ENCODE measurements at places on chromosomes 2 and 18.

DNA sequence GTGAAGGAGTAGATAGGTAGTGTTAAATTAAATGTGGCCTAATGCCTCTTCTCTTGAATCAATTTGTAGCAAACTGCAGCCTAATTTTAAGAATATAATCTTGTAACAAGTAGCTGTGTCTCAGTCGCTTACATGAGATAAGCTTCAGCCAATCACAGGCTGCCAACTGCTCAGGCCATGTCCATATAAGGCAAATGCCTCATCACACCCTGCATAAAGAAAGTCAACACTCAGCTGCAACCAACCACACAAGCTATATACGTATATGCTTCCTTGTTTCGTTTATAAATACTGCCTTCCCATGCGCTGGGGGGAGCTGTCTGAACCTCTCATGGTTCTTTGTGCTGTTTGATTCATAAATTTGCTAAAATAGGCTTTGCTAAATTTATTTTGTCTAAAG is 476.3 kb downstream of the TRIB2 start:
- no peak for DNase-seq

- no peak for DNase-seq
Measured at GRCh38 chr2:218877331-218877730, 3.3 kb upstream of the WNT10A start.

DNA sequence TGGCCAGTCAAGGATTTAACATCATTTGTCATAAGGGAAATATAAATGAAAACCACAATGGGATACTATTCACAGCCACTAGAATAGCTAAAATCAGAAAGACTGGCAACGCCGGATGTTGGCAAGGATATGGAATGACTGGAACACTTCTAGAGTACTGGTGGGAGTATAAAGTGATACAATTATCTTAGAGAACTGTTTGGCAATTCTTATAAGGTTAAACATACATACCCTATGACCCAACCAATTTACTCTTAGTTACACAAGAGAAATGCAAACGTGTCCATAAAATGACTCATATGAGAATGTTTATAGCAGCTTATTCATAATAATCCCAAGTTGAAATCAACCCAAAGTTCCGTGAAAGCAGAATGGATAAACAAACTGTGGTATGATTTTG is 35.1 kb downstream of the MAPK4 start:
- no peak for DNase-seq

DNA sequence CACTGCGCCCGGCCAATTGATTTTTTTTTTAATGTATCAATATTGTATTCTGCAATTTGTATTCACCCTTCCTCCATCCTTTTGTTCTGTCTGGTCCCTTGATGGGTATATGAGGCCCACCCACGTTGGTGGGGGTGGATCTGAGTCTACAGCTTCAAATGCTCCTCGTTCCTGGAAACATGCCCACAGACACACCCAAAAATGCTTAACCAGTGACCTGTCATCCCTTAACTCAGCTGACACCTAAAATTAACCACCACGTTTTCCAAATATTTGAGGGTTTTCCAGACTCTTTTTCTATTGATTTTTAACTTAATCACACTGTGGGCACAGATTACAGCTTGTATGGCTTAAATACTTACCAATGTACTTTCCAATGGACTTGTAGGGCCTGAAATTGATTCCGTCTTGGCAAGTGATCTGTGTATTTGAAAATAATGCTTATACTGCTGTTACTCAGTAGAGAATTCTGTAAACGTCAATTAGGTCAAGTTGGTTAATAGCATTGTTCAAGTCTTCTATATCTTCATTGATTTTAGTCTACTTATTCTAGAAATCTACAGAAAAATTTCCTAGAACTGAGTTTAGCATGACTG is 34.4 kb upstream of the CYP27C1 start:
- DNase-seq: no peak

GRCh38 chr2:123696799-123697410 is 328.2 kb upstream of the CNTNAP5 start:
- no peak for DNase-seq

- DNase-seq: no peak
Measured at GRCh38 chr2:96860065-96861029, 2.5 kb upstream of the ANKRD39 start.

DNA sequence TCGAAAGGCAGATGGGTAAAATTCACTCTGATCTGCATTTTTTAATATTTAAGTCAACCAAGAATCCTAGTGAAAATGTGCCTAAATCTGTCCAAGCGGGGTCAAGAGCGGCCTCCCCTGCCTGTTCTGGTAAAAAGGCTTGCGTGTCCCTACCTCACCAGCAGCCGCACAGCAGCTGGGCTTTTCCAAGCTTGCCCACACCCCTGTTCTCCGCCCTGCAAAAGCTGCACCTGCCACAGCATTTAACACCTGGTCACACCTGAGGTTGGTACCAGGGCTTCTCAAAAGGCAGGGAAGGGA is 25.8 kb upstream of the TMEM182 start:
- no peak for DNase-seq

GRCh38 chr2:190860985-190861680 is 19.5 kb upstream of the GLS start:
- DNase-seq: no peak

DNA sequence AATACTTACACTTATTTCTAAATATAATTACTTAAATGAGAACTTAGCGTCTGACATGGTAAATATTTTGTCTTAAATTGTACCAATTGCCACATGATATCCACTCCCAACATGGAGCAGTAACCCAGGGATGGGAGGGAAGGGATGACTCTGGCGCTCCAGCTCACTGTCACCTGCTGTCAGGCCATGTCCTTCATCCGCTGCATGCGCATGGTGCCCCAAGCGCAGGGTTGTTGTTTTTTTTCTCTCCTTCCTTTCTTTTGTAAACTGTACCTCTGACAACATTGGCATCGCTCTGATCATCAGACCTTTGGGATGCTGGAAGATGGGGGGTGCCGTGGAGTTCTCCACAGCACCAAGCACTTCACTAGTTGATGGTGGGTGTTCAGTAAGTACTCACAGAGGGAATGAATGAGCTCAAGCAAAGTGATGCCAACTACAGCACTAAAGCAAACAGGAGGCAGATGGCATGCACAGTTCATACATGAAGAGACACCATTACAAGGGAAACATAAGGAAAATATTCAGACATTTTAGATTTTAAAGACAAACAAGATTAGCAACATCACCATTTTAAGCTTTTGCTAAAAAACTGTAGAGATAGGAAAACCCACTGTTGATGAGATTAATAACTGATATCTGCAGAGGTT is 247.8 kb downstream of the GBX2 start:
- DNase-seq: no peak

DNA sequence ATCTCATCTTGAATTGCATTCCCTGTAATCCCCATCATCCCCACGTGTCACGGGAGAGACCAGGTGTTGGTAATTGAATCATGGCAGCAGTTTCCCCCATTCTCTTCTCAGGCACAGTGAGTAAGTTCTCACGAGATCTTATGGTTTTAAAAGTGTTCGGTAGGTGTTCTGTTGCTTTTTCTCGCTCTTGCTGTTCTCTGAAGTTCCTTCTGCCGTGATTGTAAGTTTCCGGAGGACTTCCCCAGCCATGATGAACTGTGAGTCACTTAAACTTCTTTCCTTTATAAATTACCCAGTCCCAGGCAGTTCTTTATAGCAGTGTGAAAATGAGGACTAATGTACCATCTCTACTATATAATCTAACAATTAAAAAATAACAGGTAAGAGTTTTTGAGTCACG is 409.9 kb upstream of the NRXN1 start:
- DNase-seq: no peak

- DNase-seq: no peak
Measured at GRCh38 chr18:3985664-3986063, 469.4 kb downstream of the DLGAP1 start.

- DNase-seq: no peak
Measured at GRCh38 chr2:157603198-157603597, 25.5 kb downstream of the ACVR1C start.

- DNase-seq: no peak
Measured at GRCh38 chr2:207337234-207338219, 171.8 kb upstream of the KLF7 start.

DNA sequence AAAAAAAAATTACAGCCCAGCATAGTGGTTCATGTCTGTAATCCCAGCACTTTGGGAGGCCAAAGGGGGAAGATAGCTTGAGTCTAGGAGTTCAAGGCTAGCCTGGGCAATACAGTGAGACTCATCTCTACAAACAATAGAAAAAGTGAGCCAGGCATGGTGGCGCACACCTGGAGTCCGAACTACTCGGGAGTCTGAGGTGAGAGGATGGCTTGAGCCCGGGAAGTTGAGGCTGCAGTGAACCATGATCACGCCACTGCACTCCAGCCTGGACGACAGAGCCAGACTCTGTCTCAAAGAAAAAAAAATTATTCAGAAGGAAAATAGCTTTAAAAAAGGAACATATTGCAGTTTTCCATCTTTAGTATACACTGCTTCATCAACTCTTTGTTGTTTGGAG is 47.8 kb downstream of the CYP27C1 start:
- DNase-seq: no peak

- DNase-seq: no peak
Measured at GRCh38 chr2:222033541-222033940, 265.3 kb downstream of the PAX3 start.

- DNase-seq: no peak
Measured at GRCh38 chr2:122323927-122324326, 568.5 kb downstream of the TSN start.
